ENCODE measurements at places on chromosomes 16 and 17. TPM values are rescaled to one million over a fixed set of nuclear protein-coding genes. Genes with fewer than 3 reads are reported as not detected.

NLE1 gene
- total RNA-seq: 49.8 TPM

MT1A gene
- not detected for total RNA-seq

C17orf50 gene
- total RNA-seq: not detected

DPEP3 gene
- 0.16 TPM for total RNA-seq

CHD9NB gene
- total RNA-seq: 0.16 TPM

ZNF598 gene
- total RNA-seq: 85.5 TPM

CCL14 gene
- total RNA-seq: not detected

HSPB9 gene
- total RNA-seq: not detected

SPIRE2 gene
- 0.27 TPM for total RNA-seq

ENPP7 gene
- total RNA-seq: not detected

PER1 gene
- 129 TPM for total RNA-seq

CSH1 gene
- not detected for total RNA-seq

CLEC18C gene
- not detected for total RNA-seq

ABI3 gene
- 45.1 TPM for total RNA-seq

KRTAP16-1 gene
- total RNA-seq: not detected

RNF43 gene
- 1.1 TPM for total RNA-seq

SLC46A1 gene
- 3.1 TPM for total RNA-seq

NPIPA2 gene
- total RNA-seq: 4.1 TPM

PARN gene
- 43.0 TPM for total RNA-seq

TBC1D3 gene
- not detected for total RNA-seq

PIEZO1 gene
- total RNA-seq: 91.8 TPM

SOX8 gene
- total RNA-seq: 1.6 TPM

TOM1L2 gene
- 10.3 TPM for total RNA-seq

MYH2 gene
- not detected for total RNA-seq

PSMD12 gene
- 80.9 TPM for total RNA-seq

GSDMA gene
- total RNA-seq: 1.3 TPM

TBC1D16 gene
- total RNA-seq: 9.6 TPM

KRT39 gene
- total RNA-seq: not detected

EXOC3L1 gene
- not detected for total RNA-seq

All from activated CD8-positive, alpha-beta T cell treated with anti-CD3 and anti-CD28 coated beads for 36 hours (primary cell).